ENCODE measurements at places on chromosomes 1 and 21. TPM values are rescaled to one million over a fixed set of nuclear protein-coding genes. Genes with fewer than 3 reads are reported as not detected.

DNA sequence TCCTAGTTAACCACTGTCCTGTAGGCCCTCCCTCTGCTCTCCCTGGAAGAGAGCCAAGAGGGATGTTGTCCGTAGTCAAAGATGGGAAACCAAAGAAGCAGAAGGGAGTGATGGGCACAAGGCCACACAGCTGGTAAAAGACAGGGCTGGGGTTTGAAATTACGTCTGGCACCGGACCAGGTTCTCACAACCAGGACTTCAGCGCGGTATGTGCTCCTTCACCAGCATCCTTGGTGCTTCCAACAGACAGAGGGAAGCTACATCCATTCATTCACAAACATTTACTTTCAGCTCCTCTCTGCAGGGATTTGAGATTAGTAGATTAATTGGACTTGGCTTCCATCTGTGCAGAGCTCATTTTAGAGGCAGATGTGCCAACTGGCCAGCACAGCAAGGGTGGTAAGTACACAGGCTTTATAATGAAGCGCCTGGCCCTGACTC is 191.2 kb downstream of the TRABD2B start:
- no peaks in the 10 kb centered on the region for H3K4me1 ChIP-seq
- no peak overlapping the region for H3K4me3 ChIP-seq

TMEM269 gene
- 0.47 TPM for total RNA-seq

TRABD2B gene
- total RNA-seq, result not detected

- no peaks in the 10 kb centered on the region for H3K36me3 ChIP-seq
- no peak overlapping the region for H3K4me3 ChIP-seq
- peak; percentile 48 for DNase-seq
Measured at GRCh38 chr1:24966724-24967346, 36.8 kb upstream of the RUNX3 start.

- H3K27me3 ChIP-seq, result no peaks in the 10 kb centered on the region
- DNase-seq, result peak; percentile 47
- H3K27ac ChIP-seq, result peak overlapping the region; percentile 88
- no peak overlapping the region for H3K4me3 ChIP-seq
- no peaks in the 10 kb centered on the region for H3K36me3 ChIP-seq
Measured at GRCh38 chr1:172697534-172698002, 38.7 kb downstream of the FASLG start.

GRCh38 chr21:46626536-46626935 is 8.9 kb upstream of the PRMT2 start:
- no peaks in the 10 kb centered on the region for H3K36me3 ChIP-seq
- peaks cover 7% of the 10 kb centered on the region for H3K27me3 ChIP-seq
- no peak for DNase-seq
- no peak overlapping the region for H3K27ac ChIP-seq
- peaks cover 16% of the 10 kb centered on the region for H3K4me1 ChIP-seq
- H3K4me3 ChIP-seq, result no peak overlapping the region

GRCh38 chr1:204493984-204494280 is 673 bp downstream of the PIK3C2B start:
- no peak for DNase-seq
- no peaks in the 10 kb centered on the region for H3K27me3 ChIP-seq
- H3K27ac ChIP-seq, result peak overlapping the region; percentile 78
- H3K36me3 ChIP-seq, result no peaks in the 10 kb centered on the region

DNA sequence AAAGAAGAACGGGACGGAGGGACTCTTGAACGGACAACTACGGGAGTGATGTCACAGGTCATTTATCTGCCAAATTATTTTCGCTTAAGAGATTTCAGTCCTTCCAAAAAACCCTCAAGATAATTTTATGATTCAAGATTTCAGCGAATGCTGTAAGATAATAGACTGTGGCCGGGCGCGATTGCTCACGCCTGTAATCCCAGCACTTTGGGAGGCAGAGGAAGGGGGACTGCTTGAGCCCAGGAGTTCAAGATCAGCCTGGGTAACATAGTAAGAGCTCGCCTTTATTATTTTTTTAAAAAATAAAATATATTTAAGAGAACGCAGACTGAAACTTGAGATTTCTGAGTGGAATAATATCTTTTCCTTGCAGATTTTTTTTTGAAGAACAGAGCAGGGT is 609 bp downstream of the RWDD2B start:
- no peaks in the 10 kb centered on the region for H3K27me3 ChIP-seq
- no peak for DNase-seq
- peak overlapping the region; percentile 92 for H3K27ac ChIP-seq
- no peaks in the 10 kb centered on the region for H3K36me3 ChIP-seq
- peaks cover 14% of the 10 kb centered on the region for H3K4me1 ChIP-seq

- no peaks in the 10 kb centered on the region for H3K27me3 ChIP-seq
- peak; percentile 92 for DNase-seq
- H3K36me3 ChIP-seq, result no peaks in the 10 kb centered on the region
- H3K4me1 ChIP-seq, result peaks cover 89% of the 10 kb centered on the region
Measured at GRCh38 chr1:26289158-26290059, 9.5 kb downstream of the SH3BGRL3 start.

- H3K4me3 ChIP-seq, result no peak overlapping the region
- no peak overlapping the region for H3K27ac ChIP-seq
- no peaks in the 10 kb centered on the region for H3K36me3 ChIP-seq
- no peaks in the 10 kb centered on the region for H3K4me1 ChIP-seq
- DNase-seq, result no peak
Measured at GRCh38 chr1:49190138-49190537, 413.4 kb upstream of the BEND5 start.

IL20 gene
- total RNA-seq, result not detected

PCSK9 gene
- not detected for total RNA-seq

DNA sequence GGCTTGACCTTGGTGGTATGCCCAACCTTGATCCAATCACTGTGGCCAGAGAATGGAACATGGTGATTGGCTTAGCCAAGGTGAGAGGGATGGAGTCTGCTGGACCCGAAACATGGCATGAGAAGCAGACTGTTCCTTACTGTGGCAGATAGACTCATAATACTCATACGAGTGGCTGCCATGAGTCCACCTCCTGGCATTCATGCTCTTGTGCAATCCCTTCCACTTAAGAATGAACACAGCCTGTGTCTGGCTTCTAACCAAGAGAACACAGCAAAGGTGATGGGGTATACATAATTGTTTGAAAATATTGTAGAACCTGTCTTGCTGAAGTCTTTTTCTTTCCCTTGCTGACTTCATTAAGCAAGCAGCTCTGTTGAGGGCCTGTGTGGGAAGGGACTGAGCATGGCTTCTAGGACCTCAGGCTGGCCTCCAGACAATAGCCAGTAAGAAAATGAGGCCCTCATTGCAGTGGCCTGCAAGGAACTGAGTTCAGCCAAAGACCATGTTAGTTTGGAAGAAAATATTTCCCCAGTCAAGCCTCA is 85.9 kb downstream of the ZNF281 start:
- DNase-seq, result no peak
- no peaks in the 10 kb centered on the region for H3K36me3 ChIP-seq
- H3K4me3 ChIP-seq, result no peak overlapping the region
- H3K4me1 ChIP-seq, result no peaks in the 10 kb centered on the region
- no peak overlapping the region for H3K27ac ChIP-seq
- H3K27me3 ChIP-seq, result no peaks in the 10 kb centered on the region

LRRC53 gene
- not detected for total RNA-seq

DNA sequence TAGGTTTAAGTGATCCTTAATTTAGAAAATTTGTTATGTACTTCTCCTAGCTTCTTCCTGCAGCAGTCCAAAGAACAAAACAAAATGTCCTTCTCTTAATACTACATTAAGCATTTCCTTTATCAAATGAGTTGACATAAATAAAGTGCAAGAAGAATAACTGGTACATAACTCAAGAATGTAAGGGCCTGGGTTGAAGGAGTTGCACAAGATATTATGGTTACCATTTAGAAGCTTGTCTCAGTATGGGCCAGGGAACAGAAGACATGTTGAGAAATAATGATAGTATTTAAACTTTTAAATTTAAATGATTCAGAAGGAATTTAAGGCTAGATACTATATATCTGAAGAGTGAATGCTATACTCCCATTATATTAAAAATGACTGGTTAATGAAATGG is 23.5 kb downstream of the SUCO start:
- DNase-seq, result no peak
- H3K4me1 ChIP-seq, result no peaks in the 10 kb centered on the region
- H3K27me3 ChIP-seq, result no peaks in the 10 kb centered on the region
- no peak overlapping the region for H3K4me3 ChIP-seq

CCDC30 gene
- 7.4 TPM for total RNA-seq

KIF14 gene
- total RNA-seq, result 0.15 TPM

- H3K36me3 ChIP-seq, result no peaks in the 10 kb centered on the region
- no peak overlapping the region for H3K27ac ChIP-seq
- no peaks in the 10 kb centered on the region for H3K4me1 ChIP-seq
- no peak overlapping the region for H3K4me3 ChIP-seq
- DNase-seq, result no peak
Measured at GRCh38 chr1:110533230-110533629, 14.3 kb upstream of the KCNA10 start.

DDAH1 gene
- not detected for total RNA-seq

RGS18 gene
- total RNA-seq, result not detected

- no peak overlapping the region for H3K27ac ChIP-seq
- H3K27me3 ChIP-seq, result peaks cover 3% of the 10 kb centered on the region
- H3K36me3 ChIP-seq, result no peaks in the 10 kb centered on the region
- no peaks in the 10 kb centered on the region for H3K4me1 ChIP-seq
Measured at GRCh38 chr1:224528900-224529299, 87.2 kb upstream of the CNIH3 start.

- peak overlapping the region; percentile 67 for H3K27ac ChIP-seq
- DNase-seq, result no peak
- H3K4me1 ChIP-seq, result peaks cover 28% of the 10 kb centered on the region
- H3K4me3 ChIP-seq, result no peak overlapping the region
Measured at GRCh38 chr1:8464377-8464776, 146.5 kb downstream of the SLC45A1 start.

PDC gene
- not detected for total RNA-seq

- H3K4me1 ChIP-seq, result no peaks in the 10 kb centered on the region
- DNase-seq, result no peak
- H3K36me3 ChIP-seq, result no peaks in the 10 kb centered on the region
Measured at GRCh38 chr1:3917761-3918160, 17.7 kb upstream of the C1orf174 start.

DNA sequence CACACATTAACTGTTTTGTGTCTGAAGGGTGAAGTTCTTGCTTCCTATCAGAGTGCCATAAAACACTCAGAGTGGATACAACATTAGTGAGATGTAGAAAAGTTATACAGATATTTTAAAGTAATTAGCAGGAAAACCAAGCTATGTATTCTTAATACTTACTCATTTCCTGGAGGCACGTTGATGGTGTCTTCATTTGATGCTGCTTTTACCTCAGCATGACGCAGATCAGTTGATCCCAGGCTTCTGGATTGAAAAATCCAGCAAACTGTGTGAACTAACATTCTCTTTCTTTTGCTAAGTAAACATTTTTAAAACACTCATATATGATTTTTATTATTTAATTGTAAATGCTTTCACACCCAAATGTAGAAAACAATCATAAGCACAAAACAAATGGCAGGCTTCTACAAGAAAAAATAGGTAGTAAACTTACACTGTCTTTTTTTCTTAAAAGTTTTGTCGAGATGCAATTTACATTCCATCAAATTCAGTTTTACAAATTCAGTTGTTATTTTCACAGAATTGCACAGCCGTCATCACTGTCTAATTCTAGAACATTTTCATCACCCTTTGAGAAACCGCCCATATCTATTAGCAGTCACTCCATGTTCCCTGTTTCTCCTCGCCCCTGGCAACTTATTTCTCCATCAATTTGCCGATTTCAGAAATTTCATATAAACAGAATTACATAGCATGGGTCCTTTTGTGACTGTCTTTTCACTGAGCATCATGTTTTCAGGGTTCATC is 198.9 kb downstream of the LRRC7 start:
- H3K4me1 ChIP-seq, result no peaks in the 10 kb centered on the region
- no peaks in the 10 kb centered on the region for H3K36me3 ChIP-seq
- no peak overlapping the region for H3K4me3 ChIP-seq

- DNase-seq, result no peak
- H3K27ac ChIP-seq, result no peak overlapping the region
- H3K27me3 ChIP-seq, result no peaks in the 10 kb centered on the region
- H3K4me3 ChIP-seq, result no peak overlapping the region
Measured at GRCh38 chr21:15494481-15494880, 235.3 kb upstream of the USP25 start.

DNA sequence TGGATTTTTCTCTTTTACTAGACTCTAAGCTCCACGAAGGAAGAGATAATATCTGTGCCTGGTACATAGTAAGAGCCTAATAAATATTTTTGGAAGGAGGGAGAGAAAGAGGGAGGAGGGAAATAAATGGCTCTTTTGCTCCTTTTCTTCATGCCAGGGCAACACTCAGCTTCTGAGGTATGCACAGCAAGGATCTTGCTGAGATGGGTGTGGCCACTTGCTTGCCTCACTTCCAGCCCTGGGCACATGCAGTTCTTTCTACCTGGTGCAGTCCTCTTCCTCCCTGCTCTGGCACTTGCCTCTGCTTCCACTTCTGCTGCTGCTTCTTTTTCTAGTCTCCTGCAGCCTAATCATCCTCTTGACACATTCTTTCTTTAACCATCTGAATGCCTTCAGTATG is 148.1 kb downstream of the FGGY start:
- H3K27ac ChIP-seq, result no peak overlapping the region
- no peak for DNase-seq
- no peaks in the 10 kb centered on the region for H3K27me3 ChIP-seq
- H3K4me3 ChIP-seq, result no peak overlapping the region
- H3K36me3 ChIP-seq, result no peaks in the 10 kb centered on the region

GRCh38 chr1:58884706-58885661 is 101.1 kb upstream of the JUN start:
- H3K4me1 ChIP-seq, result peaks cover 22% of the 10 kb centered on the region
- no peaks in the 10 kb centered on the region for H3K27me3 ChIP-seq
- H3K27ac ChIP-seq, result no peak overlapping the region
- H3K4me3 ChIP-seq, result no peak overlapping the region
- DNase-seq, result no peak
- no peaks in the 10 kb centered on the region for H3K36me3 ChIP-seq

- H3K27ac ChIP-seq, result no peak overlapping the region
- H3K36me3 ChIP-seq, result no peaks in the 10 kb centered on the region
- H3K27me3 ChIP-seq, result no peaks in the 10 kb centered on the region
- H3K4me1 ChIP-seq, result peaks cover 6% of the 10 kb centered on the region
- DNase-seq, result no peak
Measured at GRCh38 chr21:45259206-45259840, 28.4 kb downstream of the POFUT2 start.

Data from B cell (primary cell).